ENCODE measurements at places on chromosomes 11 and 22. TPM values are rescaled to one million over a fixed set of nuclear protein-coding genes. Genes with fewer than 3 reads are reported as not detected.

The CENPM gene
- total RNA-seq = 7.6 TPM

The MPPED1 gene
- not detected for total RNA-seq

The GDPD4 gene
- 0.69 TPM for total RNA-seq

The MICALL1 gene
- total RNA-seq = 23.2 TPM

The ANKK1 gene
- total RNA-seq = not detected

The GLB1L3 gene
- total RNA-seq = not detected

The WT1 gene
- total RNA-seq = 0.18 TPM

The LMNTD2 gene
- 0.60 TPM for total RNA-seq

The MUC15 gene
- total RNA-seq = not detected

The SEPTIN3 gene
- 0.30 TPM for total RNA-seq

The RCE1 gene
- 13.5 TPM for total RNA-seq

The VPS37C gene
- total RNA-seq = 15.4 TPM

The TENM4 gene
- 57.3 TPM for total RNA-seq

The OVCH2 gene
- total RNA-seq = not detected

The GPHA2 gene
- total RNA-seq = not detected

The HBE1 gene
- 0.23 TPM for total RNA-seq

The MPZL2 gene
- 1.2 TPM for total RNA-seq

The OR6A2 gene
- 0.30 TPM for total RNA-seq

The LRRC32 gene
- 59.0 TPM for total RNA-seq

The SVIP gene
- 7.7 TPM for total RNA-seq

The ABTB2 gene
- 14.2 TPM for total RNA-seq

The WNT11 gene
- 0.37 TPM for total RNA-seq

The PDE2A gene
- total RNA-seq = 1.3 TPM

The FGF19 gene
- total RNA-seq = not detected

The OR4A16 gene
- not detected for total RNA-seq

The MRGPRX3 gene
- not detected for total RNA-seq

Data from smooth muscle cell of the umbilical artery (primary cell).